ENCODE measurements at places on chromosomes 16 and 17.

DNA sequence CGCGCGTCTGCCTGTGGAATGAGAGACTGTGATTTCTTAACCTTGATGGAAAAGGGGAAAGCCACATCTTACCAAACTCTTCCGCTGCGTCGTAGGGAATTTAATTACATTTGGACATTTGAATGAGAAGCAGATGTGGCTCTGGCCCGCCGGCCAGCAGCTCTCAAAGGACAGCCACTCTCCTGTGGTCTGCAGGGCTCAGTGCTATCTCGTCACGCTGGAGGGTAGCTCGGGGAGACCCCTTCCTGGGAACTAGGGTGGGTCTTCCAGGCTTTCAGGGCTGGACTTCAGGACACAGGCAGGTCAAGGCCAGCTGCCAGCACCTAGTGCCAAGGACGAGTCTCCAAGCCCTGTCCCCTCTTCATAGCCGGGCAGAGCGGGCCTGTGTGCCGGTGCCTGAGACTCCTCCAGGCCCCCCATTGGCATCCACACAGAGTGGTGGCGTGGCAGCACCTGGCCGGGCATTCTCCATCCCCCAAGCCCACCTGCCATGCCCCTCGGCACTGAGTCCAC lies 15.9 kb upstream of the TBX2 start:
- DNase-seq, result no peak

DNA sequence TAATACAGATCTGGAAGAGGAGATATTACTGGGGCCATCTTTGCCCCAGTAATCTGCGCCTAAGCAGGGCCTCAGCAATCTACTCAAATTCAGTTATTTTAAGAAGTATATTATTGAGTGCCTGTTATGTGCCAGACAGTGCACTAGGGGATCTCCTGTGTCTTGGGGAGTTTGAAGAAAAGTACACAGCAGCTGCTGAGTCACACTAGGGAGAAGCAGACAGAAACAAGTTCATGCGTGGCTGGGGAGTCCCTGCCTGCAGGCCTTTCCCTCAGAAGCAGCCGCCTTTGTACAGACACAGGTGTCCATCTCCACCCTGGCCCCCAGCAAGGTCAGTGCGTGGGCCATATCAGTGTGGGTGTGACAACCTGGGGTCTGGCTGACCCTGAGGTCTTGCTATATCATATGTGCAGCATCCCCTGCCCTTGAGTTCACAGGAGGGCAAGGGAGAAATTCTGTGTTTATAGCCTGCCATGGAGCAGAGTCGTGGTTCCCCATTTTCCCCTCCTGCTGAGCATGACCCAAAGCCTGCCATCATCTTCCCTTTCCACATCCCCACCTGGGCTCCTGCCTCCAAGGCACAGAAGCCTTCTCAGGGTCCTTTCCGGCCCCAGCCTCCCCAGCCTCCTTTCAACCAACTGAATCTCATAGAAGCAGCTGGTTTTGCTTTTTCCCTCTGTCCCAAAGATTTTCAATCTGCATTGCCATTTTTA lies 229.9 kb upstream of the SDK2 start:
- no peak for DNase-seq

- DNase-seq, result peak; percentile 42
Measured at GRCh38 chr17:82021107-82021899, 1.4 kb downstream of the CENPX start.

DNA sequence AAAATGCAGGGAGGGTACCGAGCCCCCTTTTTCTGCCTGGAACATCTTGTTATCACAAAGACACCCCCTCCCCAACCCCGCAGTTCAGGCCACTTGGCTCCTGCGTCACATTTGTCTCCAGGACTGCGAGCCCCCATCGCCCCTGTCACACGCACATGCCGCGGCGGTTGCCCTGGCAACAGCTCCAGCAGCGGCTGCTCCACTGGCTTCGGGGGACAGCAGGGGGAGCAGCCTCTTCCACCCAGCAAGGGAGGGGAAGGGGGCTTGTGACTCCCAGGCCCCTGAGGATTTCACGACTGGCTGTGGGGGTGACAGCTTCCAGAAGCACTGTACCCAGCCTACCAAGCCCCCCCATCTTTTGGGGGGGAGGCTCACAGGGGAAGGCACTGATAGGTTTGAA lies 2.6 kb downstream of the BAIAP3 start:
- no peak for DNase-seq

DNA sequence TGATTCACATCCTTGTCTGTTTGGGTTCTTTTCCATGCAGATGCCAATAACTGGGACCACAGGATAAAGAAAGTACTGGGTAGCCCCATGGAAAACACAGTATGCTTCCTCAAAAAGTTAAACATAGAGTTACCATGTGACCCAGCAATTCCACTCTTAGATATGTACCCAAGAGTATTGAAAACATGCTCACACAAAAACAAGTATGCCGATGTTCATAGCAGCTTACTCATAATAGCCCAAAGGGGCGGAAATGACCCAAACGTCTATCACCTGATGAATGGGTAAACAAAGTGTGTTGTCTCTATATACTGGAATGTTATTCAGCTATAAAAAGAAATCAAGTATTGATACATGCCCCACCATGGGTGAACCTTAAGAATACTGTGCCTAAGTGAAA lies 55.4 kb downstream of the CYB5B start:
- no peak for DNase-seq

DNA sequence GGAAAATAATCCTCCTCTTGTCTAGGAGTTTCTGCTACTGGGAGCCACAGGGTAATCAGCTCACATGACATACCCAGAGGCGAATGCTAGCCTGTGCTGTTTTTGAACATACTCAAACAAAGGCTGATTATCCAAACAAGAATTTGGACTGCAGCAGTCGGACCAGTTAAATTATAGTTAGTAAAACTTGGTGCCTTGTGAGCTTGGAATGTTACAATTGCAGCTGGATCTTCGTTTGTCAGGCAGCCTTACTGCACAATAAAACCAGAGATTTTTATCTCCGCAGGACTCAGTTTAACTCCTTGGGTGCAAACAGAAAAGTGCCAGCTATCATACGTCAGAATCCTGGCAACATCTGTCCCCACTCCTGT lies 163.8 kb upstream of the TBX2 start:
- no peak for DNase-seq

- no peak for DNase-seq
Measured at GRCh38 chr17:65171752-65172151, 34.6 kb downstream of the RGS9 start.

DNA sequence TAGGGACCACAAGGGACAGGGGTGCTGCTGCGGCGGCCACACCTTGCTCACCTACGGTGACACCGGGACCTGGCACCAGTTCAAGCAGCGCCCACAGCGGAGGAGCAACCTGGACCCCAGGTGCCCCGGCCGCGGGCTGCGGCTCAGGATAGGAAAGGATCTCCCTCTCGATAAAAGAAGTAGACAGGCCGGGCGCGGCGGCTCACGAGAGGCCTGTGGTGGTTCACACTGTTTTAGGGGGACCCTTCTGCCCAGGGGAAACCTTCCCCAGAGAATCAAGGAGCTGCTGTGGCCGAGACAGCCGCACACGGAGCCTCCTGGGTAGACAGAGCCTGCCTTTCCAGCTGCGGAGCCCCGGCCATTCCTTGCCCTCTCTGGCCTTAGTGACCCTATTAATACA lies 17.9 kb upstream of the ATP2A3 start:
- no peak for DNase-seq

GRCh38 chr17:69228576-69228975 lies at the start of gene ABCA10:
Gene ABCA10 (minus strand): TSS chr17:69228824. CDS start chr17:69225358, 3,466 bp downstream.
- DNase-seq, result no peak

GRCh38 chr16:53091466-53092211 lies 36.8 kb downstream of the CHD9 start:
- no peak for DNase-seq

- DNase-seq, result no peak
Measured at GRCh38 chr16:86171329-86171728, 272.4 kb downstream of the IRF8 start.

GRCh38 chr16:9827062-9827752 lies 355.0 kb downstream of the GRIN2A start:
- DNase-seq, result no peak

DNA sequence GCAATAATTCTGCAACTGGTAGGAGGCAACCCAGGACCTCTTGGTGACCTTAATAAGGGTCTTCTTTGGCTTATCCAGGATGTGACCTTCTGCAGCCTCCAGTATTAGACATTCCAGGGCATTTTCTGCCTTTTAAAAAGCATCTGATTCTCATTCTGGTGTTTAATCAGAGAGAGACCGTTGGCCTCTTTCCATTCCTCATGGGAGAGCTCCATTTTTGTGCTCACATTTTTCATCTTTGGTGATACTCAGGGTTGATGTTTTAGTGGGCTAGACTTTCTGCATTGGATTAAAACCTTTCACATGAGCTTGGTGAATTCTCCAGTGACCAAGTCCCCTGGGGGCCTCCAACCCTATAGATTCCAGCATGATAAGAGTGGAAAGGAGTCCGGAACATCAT lies 150.2 kb upstream of the CACNG5 start:
- no peak for DNase-seq

DNA sequence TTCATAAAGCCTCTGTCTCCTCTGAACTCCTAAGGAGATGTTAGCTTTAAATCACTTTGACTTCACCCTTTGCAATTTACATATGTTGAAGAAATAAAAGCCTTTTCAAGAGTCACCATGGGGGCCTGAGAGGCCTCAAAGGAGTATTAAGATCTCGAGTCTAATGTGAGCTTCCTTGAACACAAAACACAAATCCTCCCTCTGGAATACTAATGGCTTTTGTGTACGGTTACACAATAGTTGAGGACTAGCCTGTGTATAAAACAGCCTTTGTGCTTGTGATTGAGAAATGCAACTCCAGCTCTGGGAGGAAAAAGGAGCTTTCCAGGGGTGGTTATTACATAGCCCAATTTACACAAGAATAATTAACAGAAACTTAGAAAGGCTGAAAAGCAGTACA lies 1140.2 kb downstream of the CDH11 start:
- DNase-seq, result no peak

GRCh38 chr17:83092931-83093330 lies 13.5 kb downstream of the METRNL start:
- no peak for DNase-seq
